CD4-positive, alpha-beta T cell treated with Interleukin-17A for 1 hour (primary cell): ENCODE measurements at places on chromosomes 3 and 15.
A peak's percentile ranks its signal among the peaks of the same experiment; 100 is the strongest.

DNA sequence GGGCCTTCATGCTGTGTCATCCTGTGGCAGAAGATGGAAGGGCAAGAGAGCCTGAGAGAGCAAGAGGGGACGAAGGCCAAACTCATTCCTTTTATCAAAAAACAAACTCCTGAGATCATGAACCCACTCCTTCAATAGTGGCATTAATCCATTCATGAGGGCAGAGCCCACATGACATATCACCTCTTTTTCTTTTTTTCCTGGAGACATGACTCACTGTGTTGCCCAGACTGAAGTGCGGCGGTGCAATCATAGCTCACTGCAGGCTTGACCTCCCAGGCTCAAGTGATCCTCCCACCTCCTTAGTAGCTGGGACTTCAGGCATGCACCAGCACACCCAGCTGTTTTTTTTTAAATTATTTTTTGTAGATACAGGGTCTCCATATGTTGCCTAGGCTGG, 92.0 kb upstream of the RNU6-1 start:
- DNase-seq: no peak

DNA sequence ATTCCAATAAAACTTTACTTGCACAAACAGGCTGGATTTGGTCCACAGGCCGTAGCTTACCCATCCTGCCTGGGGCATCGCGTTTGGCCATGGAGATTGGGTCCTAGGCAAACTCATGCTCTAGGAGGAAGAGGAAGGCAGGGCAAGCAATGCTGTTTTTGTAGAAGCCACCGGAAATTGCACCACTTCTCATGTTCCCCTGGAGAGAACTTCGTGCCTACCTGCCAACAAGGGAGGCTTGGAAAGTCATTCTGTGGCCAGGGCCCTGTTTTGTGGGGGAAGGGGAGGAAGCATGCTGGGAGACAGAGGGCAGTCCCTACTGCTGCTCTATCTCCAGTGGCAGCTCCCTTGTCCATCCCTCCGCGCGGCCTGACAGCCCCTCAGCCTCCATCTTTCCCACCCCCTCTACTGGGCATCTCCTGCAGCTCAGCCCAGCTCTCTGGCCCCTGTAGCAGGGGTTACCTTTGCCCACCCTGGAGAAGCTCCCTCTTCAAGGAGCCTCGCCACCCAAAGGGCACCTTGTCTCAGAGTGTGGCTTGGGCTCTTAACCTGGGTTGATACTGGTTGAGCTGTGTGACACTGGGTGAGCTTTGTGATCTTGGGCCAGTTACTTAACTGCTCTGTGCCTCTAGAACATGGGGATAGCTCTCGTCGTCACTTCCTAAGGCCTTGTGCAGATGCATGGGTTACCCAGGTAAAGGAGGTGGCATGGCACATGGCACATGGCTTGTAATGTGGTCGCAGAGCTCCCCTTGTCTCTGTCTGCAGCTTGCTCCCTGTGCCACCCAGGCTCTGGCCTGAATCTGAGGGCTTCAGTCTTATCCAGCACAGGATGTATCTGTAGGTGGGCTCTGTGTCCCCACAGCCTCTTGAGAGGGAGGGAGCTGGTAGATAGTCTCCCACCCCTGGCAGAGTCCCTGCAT, 6.1 kb downstream of the ABTB1 start:
- DNase-seq: no peak

- DNase-seq: no peak
These were observed 245.3 kb downstream of the BBX start for GRCh38 chr3:107767897-107768605.

GRCh38 chr3:634511-634910, 437.9 kb downstream of the CHL1 start:
- DNase-seq: no peak

GRCh38 chr15:78127882-78128281, 3.4 kb downstream of the CIB2 start:
- no peak for DNase-seq

DNA sequence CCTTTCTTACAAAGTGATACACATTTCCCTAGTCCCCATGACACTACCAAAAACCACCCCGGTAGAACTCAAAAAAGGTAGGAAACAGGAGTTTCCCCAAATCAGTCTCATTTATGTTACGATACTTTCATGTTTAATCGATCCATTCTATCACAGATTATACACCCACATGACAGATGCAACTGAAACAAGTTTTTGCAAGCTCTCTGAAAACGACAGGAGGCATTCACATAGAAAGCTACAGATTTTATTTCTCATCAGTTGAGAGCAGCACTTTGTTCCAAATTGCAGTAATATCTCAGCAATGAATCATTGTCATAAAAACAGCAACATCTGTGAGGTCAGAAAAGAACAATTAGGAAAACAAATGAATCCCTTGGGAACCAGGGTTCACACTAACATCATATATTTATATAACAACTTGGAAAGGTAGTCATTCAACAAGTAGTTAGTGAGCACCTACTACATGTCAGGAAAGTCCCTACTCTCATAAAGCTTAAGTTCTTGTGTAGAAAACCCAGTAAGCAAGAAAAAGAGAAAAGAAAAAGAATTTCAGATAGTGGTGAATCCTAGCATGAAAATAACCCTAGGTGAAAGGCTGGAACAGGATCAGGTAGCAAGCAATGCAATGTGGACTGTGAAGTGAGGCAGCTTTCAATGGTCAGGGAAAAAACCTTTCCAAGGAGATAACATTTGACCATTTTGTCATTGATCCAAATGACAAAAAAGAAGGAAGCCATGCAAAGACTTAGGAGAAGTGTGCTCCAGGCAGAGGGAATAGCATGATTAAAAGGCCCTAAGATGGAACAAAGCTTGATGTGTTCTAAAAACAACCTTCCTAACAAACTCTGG, 8.3 kb downstream of the PLD1 start:
- DNase-seq: no peak

DNA sequence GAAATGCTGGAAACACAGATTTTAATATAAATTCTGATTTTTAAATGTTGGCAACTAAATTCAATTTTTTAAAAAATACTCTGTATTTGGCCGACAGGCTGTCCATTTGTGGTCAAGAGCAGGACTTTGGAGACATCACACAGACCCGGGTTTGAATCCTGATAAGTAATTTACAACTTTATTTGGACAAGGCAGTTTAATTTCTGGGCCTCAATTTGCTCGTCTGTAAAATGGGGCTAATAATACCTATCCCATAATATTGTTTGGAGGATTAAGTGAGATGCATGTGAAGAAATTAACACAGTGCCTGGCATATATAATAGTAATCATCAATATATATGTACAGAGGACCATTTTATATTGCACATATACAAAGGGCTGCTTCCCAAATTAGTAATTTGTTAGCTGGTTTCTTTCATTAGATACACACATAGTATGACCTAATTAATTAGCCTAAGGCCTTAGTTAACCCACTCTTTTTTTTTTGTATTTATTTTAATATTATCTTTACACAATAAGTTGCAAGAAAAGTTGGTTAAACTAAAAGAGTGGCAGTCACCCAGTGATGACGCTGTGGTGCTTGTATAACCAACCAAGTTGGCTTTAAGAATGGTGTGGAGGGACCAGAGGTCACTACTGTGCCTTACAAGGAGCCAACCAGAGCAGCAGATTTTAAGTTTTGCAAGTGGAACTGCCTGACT, 665 bp downstream of the PIGB start:
- DNase-seq: peak; percentile 22

- no peak for DNase-seq
These were observed 195.3 kb downstream of the ABHD5 start for GRCh38 chr3:43885908-43886618.

- no peak for DNase-seq
These were observed 747.7 kb upstream of the CFAP20DC start for GRCh38 chr3:59797533-59797932.

- DNase-seq: no peak
These were observed 162.7 kb upstream of the IQSEC1 start for GRCh38 chr3:13235897-13236296.

GRCh38 chr3:196765454-196765853, 25.8 kb downstream of the PAK2 start:
- DNase-seq: no peak

GRCh38 chr15:94141802-94142201, 89.6 kb upstream of the MCTP2 start:
- no peak for DNase-seq

GRCh38 chr15:92157666-92158298, 235.9 kb upstream of the ST8SIA2 start:
- no peak for DNase-seq

GRCh38 chr15:34318277-34319079, 19.1 kb downstream of the SLC12A6 start:
- peak; percentile 44 for DNase-seq
